ENCODE measurements at places on chromosomes 5 and 9. TPM values are rescaled to one million over a fixed set of nuclear protein-coding genes. Genes with fewer than 3 reads are reported as not detected.

DNA sequence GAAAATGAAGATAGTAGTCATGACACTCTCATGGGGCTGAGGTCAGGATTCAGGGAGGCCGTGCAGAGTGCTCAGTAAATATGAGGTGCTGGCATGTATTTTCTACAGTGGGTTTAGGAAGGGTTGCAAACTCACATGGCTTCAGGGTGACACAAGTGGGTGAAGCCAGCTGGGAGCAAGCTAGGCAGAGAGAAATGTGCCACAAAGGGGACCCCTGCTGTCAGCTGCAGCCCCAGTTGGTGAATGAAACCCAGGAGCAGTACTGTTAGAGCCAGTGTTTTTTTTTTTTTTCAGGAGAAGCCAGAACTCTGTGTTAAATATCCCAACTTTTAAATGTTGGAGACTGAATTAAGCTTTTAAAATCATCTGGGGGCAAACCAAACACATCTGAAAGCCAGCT, 75.3 kb downstream of the INSYN2B start:
- DNase-seq: no peak

GRCh38 chr5:149264439-149265067, 7.1 kb upstream of the AFAP1L1 start:
- no peak for DNase-seq

GRCh38 chr5:14595189-14595588, 13.6 kb downstream of the OTULINL start:
- no peak for DNase-seq

- DNase-seq: peak; percentile 58
Measured at GRCh38 chr9:110619831-110620230, 40.3 kb upstream of the SVEP1 start.

DNA sequence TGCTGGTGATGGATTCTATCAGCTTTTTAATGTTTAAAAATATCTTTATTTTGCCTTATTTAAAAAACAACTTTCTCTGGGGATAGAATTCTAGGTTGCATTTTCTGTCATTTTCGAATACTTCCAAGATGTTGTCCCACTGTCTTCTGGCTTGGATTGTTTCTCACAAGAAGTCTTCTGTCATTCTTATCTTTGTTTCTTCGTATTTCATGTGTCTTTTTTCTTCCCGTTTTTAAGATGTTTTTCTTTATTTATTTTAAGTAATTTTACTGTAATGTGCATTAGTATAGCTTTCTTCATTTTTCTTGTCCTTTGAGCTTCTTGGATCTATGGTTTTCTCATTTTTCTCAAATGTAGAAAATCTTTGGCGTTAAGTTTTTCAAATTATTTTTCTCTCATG, 19.1 kb downstream of the STX17 start:
- DNase-seq: no peak

GRCh38 chr5:137344723-137345322, 154.3 kb downstream of the SPOCK1 start:
- peak; percentile 29 for DNase-seq

DNA sequence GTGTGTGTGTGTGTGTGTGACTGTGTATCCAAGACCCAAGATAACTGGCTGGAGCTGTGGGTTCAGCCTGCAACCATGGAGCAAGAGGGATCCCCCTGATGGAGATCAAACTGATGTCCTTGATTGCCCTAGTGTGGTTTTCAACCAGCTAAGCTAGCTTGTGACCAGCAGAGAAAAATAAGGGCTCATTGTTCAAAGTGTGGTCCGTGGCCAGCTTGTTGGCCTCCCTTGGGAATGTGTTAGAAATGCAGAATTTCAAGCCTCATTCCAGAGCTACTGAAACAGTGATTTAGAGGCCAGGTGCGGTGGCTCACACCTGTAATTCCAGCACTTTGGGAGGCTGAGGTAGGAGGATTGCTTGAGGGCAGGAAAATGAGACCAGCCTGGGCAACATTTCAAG, 79.9 kb downstream of the ACER2 start:
- DNase-seq: no peak

GRCh38 chr5:93580927-93581445, at the start of gene NR2F1-AS1:
Gene NR2F1-AS1, minus strand, starts transcription at chr5:93581219.
- DNase-seq: no peak

DNA sequence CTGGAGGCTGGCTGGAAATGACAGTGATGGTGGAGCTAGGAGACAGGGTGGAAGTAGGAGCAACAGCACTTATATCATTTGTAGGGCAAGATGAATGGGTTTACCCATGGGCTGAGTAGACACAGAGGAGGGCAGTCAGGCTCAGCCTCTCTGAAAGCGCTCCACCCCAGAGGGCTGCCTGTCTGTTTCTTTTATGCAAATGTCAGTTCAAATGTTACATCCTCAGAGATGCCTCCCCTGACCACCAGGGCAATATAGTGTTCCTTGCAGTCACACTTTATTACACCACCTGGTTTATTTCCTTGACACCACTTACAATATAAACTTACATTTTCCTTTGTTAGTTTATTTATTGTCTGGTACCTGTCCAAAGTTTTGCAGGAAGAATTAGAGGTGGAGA, 159.5 kb upstream of the IL12B start:
- no peak for DNase-seq

DNA sequence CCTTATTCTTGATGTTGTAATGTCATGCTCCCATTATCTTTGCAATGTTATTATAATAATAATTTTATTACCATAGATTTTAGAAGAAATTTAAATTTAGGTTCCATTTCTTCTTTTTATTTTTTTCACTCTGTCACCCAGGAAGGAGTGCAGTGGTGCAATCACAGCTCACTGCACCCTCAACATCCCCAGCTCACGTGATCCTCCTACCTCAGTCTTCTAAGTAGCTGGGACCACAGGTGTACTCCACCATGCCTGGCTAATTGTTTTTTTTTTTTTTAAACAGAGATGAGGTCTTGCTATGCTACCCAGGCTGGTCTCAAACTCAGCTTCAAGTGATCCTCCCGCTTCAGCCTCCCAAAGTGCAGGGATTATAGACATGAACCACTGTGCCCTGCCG, 11.9 kb downstream of the ZFR start:
- DNase-seq: no peak

DNA sequence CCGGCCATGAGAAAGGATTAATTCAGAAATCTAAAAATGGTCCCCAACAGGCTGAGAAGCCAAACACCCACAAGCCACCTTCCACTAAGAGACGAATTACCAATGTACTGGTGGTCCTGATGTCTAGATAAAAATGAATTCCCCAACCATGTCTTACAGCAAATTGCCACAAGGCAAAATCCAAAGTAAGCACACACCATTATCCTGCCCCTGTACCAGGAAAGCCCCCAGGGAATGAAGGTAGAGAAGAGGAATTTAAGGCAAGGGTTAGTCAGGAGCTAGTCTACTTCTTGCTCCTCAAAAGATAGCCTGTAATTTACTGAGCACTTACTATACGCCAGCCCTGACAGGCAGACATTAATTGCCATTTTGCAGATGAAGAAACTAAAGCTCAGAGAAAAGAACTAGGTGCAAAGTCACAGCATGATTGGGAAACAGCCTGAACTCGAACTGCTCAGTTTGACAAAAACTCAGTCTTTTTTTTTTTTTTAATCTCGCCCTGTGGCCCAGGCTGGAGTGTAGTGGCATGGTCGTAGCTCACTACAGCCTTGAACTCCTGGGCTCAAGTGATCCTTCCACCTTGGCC, 64.3 kb downstream of the RAPGEF1 start:
- no peak for DNase-seq

- DNase-seq: no peak
Measured at GRCh38 chr9:91039125-91039834, 237.7 kb downstream of the SYK start.

GRCh38 chr9:130668659-130669058, 4.3 kb downstream of the PRDM12 start:
- no peak for DNase-seq

GRCh38 chr5:32490972-32491557, 46.5 kb upstream of the ZFR start:
- DNase-seq: no peak

DNA sequence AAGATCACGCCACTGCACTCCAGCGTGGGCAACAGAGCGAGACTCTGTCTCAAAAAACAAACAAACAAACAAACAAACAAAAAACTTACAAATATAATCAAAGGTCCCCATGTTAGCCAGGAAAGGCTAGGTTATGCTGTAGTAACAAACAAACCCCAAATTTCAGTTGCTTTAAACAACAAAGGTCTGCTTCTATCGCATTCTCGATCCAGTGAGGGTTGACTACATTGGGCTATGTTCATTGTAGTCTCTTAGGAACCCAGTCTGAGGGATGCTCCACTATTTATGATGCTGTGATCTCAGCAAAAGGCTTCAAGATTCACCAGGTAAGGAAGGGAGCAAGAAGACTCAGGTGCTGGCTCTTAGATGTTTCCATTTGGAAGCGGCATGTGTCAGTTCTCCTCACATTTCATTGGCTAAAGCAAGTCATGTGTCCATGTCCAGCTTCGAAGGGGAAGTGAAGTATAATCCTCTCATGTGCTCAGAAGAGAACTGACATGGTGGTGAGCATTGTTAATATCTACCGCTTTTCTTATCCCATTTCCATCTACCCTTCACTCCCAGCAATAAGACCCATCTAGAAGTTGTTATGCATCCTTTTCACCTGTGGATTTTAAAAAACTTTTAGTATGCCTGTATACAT, 26.5 kb upstream of the NEK6 start:
- no peak for DNase-seq

GRCh38 chr9:88174324-88174723, 36.0 kb upstream of the SPATA31C2 start:
- DNase-seq: no peak

GRCh38 chr9:77435688-77436087, 212.4 kb downstream of the GNA14 start:
- DNase-seq: peak; percentile 80

DNA sequence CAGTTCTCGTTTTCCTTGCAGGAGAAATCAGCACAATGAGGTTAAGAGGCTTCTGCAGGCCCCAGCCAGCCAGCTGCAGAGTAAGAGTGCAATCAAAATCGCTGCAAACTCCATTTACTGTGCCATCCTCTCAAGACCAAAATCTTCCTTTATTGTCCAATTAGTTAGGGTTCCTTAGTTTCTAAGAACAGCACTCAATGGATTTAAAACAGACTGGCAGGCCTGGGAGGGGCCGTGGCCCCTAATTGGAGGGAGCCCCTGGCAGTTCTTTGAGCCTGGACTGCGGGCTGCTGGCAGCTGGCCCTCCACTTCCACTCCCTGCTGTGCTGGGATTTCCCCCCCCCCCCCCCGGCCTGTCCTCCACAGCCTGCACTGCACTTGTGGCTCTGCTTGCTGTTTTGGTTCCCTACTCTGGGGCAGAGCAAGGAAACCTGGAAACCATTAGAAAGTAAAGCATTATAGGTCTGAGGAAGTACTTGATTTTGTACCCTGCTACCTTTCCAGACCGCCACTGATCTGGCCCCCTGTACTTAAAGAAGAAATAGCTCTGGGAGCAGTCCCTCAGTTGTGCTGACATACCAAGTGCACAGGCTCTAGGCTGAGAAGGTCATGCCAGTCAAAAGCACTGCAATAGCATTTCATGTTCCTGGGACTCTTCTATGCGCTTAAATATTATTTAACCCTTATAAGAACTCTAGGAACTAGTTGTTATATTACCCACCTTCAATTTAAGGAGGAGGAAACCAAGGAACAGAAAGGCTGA, 129.0 kb downstream of the APBA1 start:
- DNase-seq: no peak

DNA sequence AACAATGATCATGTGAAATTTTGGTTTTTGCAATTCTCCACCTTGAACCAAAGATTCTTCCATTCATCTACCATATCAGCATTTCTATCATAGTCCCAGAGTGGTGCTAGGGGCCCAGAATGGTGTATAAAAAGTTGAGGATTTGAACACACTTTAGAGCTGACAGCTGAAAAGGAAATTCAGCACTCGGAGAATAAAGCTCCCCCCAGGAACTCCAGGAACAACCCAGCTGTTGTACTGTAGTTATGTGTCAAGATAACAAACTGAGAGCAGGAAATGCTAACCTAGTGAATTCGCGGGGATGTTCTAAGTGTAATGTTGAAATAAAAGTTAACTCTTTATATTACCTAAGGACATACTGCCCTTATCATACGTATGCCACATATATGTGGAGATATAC, 216.7 kb downstream of the NFIB start:
- DNase-seq: peak; percentile 79

GRCh38 chr5:152427721-152428120, 22.6 kb upstream of the NMUR2 start:
- DNase-seq: no peak

DNA sequence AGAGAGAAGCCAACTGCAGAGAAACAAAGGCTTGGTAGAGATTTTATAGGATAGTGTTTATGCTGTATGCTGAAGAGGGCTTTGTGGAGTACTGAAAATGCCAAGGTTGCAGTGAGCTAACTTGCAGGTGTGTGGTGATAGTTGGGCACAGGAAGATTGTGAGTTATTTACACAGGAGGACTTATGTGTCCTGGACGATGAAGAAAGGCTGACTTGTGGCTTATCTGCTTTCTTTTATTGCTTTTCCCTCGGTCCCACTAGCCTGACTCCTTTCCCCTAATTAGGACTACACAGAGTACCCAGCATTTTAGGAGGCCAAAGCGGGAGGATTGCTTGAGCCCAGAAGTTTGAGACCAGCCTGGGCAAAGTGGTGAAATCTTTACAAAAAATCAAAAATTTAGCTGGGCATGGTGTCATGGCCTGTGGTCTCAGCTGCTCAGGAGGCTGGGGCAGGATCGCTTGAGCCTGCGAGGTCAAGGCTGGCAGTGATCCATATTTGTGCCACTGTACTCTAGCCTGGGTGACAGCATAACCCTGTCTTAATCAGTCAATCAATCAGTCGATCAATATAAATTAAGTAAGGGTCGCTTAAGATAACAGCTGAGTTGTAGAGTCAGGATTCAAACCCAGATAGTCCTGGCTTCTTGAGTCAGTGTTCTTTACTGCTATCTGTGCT, 61.9 kb downstream of the UBE2R2 start:
- DNase-seq: no peak

DNA sequence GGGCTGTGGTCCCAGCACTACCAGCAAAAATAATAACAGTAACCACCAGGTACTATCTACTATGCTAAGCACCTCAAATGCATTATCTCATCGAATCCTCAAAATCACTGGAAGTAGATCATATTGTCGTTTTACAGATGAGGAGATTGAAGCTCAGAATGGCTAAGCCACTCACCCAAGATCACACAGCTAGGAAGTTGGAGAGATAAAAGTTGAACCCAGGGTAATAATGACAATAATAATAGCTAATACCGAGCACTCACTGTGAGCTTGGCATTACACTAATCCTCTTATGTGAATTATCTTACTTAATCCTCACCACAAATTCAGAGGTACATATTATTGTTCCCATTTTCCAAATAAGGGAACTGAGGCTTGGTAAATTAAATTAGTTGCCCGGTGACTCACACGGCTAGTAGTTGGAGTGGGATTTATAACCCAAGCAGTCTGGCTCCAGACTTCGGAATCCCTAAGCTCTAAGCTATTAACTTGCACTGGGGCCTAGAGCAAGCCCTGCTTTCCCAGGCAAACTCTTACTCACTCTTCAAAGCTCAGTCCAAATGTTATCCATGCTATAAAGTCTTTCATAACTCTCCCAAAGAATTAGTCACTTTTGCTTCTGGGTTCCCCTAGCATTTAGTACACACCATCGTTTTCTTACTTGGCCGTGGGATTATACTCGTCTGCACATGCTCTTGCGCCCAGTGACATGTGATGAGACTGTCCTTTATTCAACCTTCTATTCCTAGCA, 3.8 kb downstream of the ARSI start:
- DNase-seq: peak; percentile 96

TRIM7 gene
- total RNA-seq: 0.22 TPM

FAM221B gene
- total RNA-seq: not detected

C9orf152 gene
- total RNA-seq: 0.07 TPM

SPATA31C1 gene
- not detected for total RNA-seq

C6 gene
- not detected for total RNA-seq

GHR gene
- 2.3 TPM for total RNA-seq

ZNF483 gene
- 2.5 TPM for total RNA-seq

WHRN gene
- total RNA-seq: 10.2 TPM

PRLR gene
- 0.93 TPM for total RNA-seq

CER1 gene
- total RNA-seq: 2.8 TPM

CARTPT gene
- total RNA-seq: not detected
